Activated CD4-positive, alpha-beta T cell treated with anti-CD3 and anti-CD28 coated beads, Interleukin-2, amount 50 U/mL, for 48 hours (primary cell): ENCODE measurements at places on chromosomes 1 and 21.

DNA sequence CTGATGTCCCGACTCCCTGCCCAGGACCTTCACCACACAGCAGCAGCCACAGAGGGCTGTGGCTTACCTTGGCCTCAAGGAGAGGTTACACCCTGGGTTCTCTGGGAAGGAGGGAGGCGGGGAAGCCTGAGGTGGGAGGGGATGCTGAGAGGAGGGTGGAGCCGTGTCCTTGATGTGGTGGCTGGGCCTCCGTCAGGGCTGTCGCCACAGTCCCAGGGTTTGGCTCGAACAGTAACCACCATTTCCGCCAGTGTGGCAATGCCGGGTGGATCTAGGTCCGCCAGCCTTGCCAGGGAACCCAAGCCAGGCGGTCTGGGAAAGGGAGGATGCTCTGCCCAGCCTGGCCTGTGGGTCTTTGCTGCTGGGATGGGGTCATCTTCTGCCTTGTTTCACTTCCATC is 18.4 kb upstream of the CDCA8 start:
- peak; percentile 56 for DNase-seq

- DNase-seq = no peak
Observed at GRCh38 chr1:164591858-164592257, 32.9 kb downstream of the PBX1 start.

GRCh38 chr1:167599957-167600581 is 30.0 kb upstream of the RCSD1 start:
- DNase-seq = peak; percentile 26

DNA sequence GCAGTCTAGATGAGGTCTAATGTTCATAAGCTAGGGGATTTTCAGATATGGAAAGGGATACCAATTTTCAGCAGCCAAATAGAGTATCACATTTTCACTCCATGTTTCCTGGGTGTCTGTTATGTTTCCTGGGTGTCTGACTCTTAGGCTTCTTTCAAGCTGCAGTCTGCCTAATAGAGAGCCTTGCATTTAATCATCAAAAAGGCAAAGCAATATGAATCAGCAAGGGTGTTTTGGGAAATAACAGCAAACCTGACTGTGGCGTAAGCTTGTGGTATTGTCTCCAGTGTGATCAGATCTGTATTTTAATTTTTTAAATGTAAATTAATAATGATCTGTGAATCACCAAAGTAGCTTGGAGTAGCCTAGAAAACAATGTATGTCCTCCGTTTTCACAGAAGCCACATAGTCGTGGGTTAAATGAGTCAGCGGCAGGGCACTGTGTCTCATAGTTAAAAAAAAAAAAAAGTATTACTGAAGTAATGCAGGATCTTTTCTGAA is 10.4 kb downstream of the LGALS8 start:
- peak; percentile 55 for DNase-seq

DNA sequence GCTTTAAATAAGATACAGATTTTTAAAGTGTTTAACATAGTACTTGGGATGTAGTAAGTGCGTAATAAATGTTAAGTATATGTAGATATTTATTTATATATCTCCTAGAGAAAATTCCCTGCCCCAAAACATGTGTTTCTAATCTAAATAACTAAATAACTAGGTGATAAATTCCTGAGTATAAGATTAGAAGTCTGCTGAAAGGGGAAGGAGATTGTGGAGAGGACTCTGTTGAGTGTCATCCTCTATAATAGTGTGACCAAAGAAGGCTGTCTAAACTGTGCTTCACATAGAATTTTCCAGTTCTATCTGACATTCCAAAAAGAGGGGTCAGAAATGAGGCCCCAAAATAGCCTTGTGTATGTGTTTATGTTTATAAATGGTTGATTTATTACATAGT is 590.5 kb upstream of the ADAMTS5 start:
- DNase-seq = no peak

DNA sequence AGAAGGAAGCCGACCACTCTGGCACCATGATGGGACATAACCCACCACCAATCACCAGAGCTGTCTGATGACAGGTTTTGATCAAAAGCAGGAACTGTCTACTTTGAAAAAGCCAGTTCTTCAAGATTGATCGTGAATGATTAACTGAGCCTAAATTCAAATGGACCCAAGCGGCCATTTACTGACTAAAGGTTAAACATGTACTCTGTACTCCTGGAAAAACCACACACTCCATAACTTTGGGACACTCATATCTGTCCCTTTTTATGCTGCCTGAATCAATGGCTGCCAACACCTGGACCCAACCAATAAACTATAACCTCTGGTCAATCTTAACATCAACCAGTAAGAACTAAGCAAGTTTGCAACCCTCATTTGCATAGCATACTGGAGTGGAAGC is 206.6 kb downstream of the URB2 start:
- no peak for DNase-seq

DNA sequence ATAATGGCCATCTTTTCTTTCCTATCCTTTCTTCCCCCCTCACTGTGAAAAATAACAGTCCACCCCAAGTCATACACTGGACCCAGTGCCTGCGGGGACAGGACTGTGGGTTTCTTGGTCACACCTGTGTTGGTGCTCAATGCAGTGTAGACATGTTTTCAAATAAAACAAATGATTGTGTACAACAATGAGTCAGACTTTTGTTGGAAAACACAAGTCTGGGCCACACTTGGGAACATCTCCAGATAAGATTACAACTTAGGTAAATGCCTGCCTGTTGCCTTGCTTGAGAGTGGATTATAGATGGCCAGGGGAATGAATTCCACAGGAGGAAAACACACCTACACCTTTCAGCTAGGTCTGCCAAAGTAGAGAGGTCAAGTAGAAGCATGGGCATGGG is 34.1 kb downstream of the PDPN start:
- DNase-seq = no peak

DNA sequence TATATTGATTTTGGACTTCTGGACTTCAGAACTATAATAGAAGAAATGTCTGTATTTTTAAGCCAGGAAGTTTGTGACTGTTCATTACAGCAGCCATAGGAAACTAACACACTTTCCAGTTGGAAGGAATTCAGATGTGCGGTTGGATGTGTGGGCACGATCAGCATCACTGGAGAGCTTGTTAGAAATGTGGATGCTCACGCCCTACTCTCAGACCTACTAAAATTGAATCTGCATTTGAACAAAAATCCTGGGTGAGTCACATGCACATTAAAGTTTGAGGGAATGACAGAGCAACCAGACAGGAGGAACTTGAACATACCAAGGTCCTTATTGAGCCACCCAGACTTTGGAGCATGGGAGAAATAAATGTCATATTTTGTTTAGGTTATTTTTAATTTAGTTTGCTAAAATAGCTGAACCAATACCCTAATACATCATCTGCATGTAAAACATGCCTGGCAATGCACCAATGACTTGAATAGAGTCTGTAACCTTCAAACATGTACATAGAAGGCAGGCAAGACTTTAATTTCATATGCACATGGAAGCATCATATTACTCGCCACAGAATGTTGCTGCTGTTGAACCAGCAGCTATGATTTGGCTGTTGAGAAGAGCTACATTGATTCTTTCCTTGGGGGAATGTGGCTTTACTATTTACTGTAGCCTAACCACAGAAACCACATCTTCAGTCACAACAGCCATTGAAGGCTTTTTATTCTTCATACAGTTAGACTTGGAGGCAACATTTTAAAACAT is 346.2 kb downstream of the BARHL2 start:
- no peak for DNase-seq

DNA sequence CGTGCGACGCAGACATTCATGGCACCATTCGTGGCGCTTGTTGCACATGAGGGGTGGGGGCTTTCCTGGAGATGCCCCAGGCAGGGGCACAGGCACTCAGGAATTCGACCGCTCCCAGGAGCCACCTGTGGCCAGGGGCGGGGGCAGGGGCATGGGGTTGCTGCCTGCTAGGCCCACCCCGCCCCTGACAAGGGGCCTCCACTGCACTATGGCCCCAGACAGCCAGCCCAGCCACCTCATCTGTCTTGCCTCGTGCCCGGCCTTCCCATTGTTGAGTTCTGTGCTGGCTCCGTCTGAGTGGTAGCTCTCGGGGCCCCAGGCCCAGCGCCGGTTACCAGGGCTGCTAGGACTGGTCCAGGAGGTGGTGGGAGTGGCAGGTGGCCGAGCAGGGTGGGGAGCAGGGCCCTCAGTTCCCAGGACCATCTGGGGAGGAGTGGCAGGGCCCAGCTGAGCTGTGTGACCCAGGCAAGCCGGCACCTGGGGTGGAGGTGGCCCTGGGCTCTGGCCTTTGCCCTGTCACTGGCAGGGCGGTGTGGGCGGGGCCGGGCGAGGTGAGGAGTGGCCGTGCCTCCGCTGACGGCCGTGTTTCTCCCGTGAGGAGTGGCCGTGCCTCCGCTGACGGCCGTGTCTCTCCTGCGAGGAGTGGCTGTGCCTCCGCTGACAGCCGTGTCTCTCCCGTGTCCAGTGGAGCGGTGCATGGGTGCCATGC is 1.9 kb downstream of the PLCH2 start:
- no peak for DNase-seq

- peak; percentile 10 for DNase-seq
Observed at GRCh38 chr1:114154146-114154962, 685 bp upstream of the SYT6 start.

GRCh38 chr1:62962901-62963776 is 179.2 kb downstream of the ATG4C start:
- peak; percentile 31 for DNase-seq

- no peak for DNase-seq
Observed at GRCh38 chr1:207404849-207405525, 49.1 kb upstream of the CR2 start.

DNA sequence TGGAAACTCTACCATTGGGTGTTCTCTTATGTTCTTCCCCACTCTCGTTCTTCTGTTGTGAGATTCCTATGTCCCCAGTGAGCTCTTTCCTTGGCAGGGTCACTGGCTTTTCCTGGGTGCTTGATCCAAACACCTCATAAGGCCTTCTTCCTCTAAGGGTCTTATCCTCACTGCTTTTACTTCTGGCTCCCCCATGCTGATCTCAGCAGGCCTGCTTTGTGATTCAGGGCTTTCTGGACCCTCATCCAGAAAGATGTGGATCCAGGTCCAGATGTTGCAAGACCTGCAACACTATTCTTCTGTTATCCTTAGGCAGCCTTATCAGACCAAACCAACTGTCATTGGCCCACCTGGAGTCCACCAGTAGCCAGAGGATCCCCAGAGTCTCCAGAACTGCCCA is 11.2 kb upstream of the MYOG start:
- no peak for DNase-seq

- no peak for DNase-seq
Observed at GRCh38 chr1:4624801-4625200, 29.6 kb upstream of the AJAP1 start.

DNA sequence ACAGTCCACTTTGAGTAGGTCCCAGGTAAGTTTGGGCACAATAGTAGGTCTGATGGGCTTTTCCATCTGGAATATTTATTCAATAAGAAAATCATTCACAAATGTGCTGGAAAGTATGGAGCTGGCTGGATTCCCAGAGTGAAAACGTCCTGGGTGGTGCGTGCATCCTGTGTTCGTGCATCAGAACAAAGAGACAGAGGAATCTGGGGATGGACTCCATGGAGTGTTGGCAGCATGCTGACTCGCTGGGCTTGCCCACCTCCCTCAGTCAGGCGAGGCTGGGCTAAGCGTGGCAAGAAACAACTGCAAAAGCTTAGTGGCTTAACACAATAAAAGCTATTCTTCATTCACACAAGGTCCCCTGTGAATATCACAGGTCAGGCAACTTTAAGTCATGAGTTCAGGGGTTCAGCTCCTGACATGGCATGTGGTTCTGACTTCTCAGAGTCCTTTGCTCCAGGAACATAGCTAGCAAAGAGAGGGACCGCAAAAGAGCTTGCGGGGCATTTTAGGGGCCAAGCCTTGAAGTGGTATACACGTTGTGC is 151.6 kb upstream of the ZNF644 start:
- DNase-seq = no peak

GRCh38 chr1:150259758-150260669 is 2.4 kb downstream of the CA14 start:
- DNase-seq = no peak
